ENCODE measurements at places on chromosomes 3 and 15.

- DNase-seq = no peak
These were observed 24.4 kb downstream of the TMEM45A start for GRCh38 chr3:100516838-100517237.

DNA sequence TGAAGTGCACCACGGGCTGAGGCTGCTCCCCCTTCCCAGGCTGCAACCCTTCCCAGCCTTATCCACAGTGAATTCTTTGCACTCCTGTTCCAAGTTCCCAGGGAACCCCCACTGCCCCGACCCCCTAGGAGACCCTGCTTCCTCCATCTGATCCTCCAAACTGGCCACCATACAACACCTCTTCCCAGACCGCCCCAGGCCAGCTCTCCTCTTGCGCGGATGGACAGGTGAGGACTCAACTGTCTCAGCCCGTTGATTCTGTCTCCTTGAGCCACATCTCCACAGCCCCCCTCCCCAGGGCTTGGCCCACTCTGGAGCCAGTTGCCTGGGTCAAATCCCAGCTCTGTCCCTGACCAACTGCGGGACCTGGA lies 21.7 kb downstream of the GRIP2 start:
- DNase-seq = no peak

DNA sequence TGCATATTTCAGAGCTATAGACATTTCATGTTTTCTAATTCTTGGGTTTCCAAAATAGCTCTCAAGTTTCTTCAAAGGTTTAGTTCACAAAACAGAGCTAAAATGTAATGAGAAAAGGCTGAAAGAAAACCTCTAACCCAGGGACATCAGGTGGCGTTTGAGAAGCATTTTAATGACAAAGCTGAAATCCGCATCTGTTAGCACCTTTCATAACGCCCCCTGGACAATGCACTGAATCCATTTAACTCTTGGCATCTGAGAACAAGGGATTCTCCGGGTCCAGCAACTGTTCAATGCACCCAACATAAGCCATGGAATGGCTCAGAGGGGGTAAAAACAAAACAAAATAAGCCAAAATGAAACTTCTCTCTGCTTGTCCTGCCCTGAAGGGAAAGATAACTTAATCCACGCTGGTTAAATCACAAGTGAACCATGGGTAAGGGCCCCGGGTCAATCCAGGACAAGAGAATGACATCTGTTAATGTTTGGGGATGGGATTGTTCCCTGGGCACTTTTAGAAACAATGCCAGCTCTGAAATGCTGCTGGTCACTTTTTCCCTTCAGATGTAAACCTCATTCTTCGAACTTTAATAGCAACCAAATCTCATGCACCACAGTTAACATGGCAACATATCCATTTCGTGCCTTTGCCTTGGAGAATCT lies 466.2 kb upstream of the ADAMTS9 start:
- no peak for DNase-seq

- DNase-seq = no peak
These were observed 213.1 kb downstream of the FGF12 start for GRCh38 chr3:192514081-192514753.

- DNase-seq = no peak
These were observed 78.1 kb upstream of the RNF7 start for GRCh38 chr3:141659821-141660613.

DNA sequence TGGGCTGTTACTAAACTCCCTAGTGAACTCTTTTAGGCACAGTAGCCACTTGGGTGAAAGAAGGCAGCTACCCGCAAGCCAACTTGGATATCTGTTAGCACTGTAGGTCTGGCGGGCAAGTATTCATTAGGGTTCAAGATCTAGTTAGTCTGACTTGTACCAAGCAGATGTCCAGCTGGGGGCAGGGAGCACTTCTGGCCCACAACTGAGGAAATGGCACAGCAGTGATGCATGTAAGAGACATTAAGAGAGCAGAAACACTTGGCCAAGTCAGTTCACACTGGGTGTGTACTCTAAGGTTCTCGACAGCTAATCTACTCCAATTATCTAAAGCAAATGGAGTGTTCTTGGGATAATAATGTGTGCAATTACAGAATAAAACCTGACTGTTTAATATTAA lies 131.7 kb downstream of the CTNNB1 start:
- no peak for DNase-seq

- DNase-seq = peak; percentile 32
These were observed 545.3 kb downstream of the GBE1 start for GRCh38 chr3:81216192-81216591.

- DNase-seq = peak; percentile 81
These were observed 182.7 kb upstream of the GADL1 start for GRCh38 chr3:31077021-31077601.

GRCh38 chr3:12679468-12679867 lies 15.6 kb upstream of the RAF1 start:
- peak; percentile 76 for DNase-seq

GRCh38 chr15:76108021-76108723 lies 48.4 kb downstream of the TMEM266 start:
- DNase-seq = no peak

GRCh38 chr3:23566499-23566898 lies 239.3 kb upstream of the UBE2E1 start:
- no peak for DNase-seq

GRCh38 chr3:25532431-25533162 lies 104.5 kb downstream of the RARB start:
- no peak for DNase-seq

DNA sequence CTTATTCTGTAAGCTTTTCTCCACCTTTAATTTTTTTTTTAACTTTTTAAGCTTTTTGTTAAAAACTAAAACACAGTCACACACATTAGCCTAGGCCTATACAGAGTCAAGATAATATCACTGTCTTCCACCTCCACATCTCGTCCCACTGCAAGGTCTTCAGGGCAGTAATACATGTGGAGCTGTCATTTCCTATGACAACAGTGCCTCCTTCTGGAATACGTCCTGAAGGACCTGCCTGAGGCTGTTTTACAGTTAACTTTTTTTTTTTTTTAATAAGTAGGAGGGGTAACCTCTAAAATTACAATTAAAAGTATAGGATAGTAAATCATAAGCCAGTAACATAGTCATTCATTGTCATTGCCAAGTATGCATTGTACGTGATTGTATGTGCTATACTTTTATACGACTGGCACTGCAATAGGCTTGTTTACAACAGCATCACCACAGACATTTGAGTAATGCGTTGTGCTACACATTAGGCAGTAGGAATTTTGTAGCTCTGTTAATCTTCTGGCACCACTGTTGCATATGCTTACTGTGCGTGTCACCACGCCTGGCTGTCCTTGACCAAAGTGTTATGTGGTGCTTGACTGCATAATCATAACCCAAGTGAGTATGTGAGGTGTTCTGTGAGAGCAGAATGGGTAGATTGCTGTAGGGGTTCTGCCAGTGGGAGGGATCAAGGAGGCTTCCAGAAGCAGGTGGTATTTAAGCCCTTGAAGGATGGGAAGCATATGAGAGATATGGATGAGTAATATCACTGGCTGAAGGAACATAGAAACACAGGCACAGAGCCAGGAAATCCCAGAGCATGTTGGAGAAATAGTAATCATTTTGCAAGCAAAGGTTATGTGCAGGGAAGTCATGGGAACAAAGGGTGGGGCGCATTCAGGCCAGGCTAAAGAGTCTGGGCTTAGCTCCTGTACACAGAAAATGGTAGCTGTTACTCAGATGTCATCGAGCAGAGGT lies 18.3 kb downstream of the FBXO22 start:
- DNase-seq = peak; percentile 65

- DNase-seq = no peak
These were observed 2.6 kb upstream of the HHATL start for GRCh38 chr3:42705058-42705767.

GRCh38 chr3:132549890-132550578 lies 47.0 kb upstream of the ACKR4 start:
- peak; percentile 37 for DNase-seq

DNA sequence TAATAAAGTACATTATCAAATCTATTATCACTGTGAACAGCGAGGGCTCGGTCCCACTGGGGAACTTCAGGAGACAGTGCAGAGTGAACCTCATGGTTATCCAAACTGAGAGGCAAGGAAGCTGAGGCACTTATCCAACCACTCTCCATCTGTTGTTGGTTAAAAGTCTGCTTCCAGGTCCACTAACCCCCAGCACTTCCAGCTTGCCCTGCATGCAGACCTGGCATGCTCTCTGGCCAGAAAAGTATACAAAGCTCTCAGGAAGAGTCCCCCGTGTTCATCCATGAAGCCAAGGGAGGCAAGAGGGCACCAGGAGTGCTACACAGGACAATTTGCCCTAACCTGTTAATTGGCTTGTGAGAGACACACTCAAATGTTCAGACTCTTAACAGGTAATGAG lies 36.0 kb downstream of the FBN1 start:
- DNase-seq = no peak

DNA sequence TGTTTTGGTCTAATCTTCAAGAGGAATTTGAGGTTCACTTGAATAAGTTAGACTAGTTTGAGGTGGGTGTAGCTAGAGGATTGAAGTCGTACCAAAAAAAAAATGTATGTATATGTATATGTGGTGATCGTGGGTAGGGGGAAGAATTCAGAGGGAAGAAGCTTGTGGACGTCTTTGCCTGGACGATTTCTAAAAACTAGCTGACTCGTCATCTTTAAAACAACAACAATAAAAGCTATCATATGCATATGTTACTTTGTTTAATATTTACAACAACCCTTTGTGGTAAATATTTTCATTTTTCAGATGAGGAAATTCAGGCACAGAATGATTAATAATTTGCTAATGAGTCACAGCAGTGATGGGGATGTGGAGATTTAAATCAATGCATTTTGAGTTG lies 18.1 kb downstream of the RNF111 start:
- no peak for DNase-seq

GRCh38 chr3:71705681-71706080 lies 19.5 kb downstream of the EIF4E3 start:
- DNase-seq = no peak

DNA sequence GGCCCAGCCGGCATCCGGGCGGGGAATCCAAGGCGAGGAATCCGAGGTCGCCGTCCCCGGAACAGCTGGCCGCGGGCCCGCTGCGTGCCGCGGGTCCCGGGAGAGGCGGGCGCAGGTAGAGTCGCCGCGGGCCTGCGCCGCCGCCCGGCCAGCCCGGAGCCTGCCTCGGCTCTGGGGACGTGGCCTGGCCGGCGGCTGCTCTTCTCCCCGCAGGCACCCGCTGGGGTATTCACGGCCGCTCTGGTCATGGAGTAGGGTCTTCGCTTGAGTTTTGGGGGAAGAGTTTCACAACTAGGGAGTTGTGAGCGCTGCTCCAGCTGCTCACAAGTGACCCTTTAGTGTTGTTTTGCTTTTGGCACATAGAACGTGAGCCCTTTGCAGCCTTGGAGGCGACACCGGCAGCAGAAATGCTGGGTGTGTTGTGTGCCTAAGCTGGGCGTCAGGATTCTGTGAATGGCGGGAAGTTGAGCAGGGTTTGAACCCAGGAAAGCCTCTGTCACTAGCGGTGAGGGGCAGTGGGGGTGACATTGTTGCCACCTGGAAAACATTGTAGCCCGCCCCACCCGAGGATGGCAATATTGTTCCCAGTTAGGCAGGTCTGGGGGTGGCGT lies 4.0 kb downstream of the TRIM71 start:
- no peak for DNase-seq

- no peak for DNase-seq
These were observed 59.5 kb upstream of the TRPC1 start for GRCh38 chr3:142664311-142664710.

DNA sequence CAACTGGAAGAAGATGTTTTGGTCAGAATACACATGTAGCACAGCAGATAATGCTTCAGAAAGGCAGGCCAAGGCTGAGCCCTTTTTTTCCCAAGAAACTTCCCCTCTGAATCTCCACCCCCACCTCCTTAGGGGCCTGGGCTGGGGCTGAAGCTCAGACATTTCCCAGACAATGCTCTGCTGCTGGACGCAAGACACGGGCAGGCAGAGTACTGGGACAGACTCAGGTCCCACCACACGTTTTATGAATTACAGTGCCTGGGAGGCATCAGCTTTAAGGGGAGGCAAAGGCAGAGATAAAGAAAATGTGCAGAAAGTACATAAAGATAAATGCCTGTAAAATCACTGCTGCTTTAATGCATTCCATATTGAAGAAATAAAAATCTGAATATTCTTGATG lies 479.4 kb downstream of the ERC2 start:
- DNase-seq = no peak

- no peak for DNase-seq
These were observed 41.1 kb upstream of the SEC61A1 start for GRCh38 chr3:128011140-128011539.

- no peak for DNase-seq
These were observed 238.0 kb downstream of the XXYLT1 start for GRCh38 chr3:195032955-195033354.

DNA sequence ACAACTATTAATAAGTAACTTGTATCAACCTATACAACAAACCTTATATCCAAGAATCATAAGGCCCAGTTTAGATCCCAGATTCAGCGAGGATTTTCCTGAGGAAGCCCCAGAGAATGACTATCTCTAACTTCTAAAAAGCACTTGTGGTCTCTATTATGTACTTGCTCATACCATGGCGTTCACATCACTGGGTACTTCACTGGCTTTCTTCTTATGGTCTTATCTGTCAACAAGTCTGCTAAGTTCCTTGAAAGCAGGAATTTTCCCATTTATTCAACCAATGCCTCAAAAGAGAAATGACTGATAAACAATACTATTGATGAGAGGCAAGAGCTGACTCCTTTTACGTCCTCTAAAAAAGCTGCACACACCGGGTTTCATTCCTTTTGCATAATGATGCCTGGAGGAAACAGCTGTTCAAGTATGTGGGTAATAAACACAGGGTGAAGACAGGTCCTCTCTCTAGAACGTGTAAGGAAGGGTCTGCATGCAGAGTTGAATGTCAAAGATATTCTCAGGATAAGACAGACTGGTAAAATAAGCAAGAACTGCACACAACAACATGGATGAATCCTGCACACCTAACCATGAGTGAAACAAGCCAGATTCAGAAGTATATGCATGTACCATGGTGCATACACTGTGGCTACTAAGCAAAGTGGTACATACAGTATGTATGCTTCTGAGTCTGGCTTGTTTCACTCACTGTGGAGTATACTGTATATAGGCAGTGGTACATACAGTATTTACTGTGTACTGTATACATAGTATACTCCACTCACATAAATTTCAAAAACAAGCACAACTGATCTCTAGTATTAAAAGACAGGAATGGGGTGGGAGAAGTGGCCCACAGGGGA lies 408.7 kb downstream of the SHQ1 start:
- DNase-seq = no peak

DNA sequence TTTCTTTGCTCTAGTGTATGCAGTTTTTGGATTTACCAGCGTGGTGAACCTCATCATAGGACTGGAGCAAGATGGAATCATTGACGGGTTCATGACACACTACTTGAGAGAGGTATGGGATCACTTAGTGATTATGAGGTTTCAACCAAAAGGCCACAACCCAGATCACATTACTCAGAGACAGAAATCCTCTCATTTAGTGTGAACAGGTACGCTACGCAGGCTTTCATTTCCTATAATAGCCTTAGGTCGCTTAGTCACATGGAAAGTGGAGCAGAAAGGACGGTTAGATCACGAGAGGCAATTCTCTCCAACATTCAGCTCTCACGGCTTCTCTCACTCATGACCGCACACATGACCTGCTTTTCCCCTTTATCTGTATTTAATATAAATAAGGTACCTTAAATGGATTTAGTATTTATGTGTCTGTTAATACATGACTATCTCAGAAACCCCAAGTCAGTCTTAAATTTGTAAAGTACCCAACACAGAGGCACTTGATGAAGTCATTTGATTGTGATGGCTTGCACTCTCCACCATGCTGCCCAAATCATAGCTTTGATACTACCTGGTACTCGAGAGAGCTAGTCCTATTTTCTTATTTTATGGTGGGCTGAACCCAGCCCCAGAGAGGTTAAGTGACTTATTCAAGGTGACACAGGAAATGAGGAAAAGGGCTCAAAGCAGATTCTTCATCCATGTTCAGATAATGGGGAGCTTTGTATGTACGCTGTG lies 8.6 kb downstream of the TM6SF1 start:
- no peak for DNase-seq

- no peak for DNase-seq
These were observed 62.2 kb downstream of the TCAIM start for GRCh38 chr3:44400771-44401170.
